ENCODE measurements at places on chromosomes 12 and 14.

GRCh38 chr12:5586201-5586600, 154.3 kb downstream of the NTF3 start:
- no peak for DNase-seq

DNA sequence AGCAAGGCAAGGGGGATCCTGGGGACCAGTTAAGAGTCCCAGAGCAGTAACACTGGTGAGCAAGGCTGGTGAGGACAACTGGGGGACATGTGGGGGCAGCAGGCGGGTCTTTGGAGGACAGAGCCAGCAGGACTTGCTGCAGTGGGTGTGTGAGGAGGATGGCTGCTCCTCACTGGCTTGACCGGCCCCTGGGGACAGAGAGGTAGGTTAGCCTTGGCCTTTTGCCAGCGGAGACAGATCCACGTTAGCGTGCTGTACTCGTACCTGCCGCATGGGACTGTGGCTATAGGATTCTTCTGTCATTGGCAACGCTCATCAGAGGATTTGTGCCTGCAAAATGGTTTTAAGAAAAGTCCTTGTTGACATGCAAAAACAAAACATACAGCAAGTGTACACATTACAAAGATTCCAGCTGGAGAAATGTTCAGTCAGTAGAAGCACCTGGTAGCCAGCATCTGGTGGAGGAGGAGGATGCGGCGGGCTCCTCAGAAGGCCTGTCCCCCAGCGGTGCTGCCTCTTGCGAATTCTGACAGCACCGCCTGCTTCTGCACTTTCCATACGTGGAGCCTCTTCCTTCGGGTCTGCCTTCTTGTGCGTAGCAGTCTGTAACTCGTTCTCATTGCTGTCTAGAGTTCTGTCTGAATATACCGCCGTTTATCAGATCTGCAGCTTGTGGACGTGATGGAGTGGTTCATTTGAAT, 91.3 kb downstream of the EP400 start:
- DNase-seq = no peak

DNA sequence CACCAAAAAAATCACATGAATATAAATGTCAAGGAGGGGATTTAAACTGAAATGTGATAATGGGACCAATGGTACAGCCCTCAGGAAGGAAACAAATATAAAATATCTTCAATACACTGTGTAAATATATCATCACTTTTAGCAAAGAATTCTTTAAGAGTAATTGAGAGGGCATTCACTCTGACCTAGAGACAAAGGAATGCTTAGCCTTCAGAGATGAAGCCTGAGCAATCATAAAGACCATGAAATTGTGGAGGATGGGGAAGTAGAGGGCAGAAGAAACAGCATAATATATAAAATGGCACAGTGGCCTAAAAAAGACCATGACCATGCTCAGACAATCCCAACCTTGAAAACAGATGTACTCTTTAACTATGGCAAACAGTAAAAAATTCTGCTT, 20.4 kb downstream of the YAF2 start:
- DNase-seq = no peak

DNA sequence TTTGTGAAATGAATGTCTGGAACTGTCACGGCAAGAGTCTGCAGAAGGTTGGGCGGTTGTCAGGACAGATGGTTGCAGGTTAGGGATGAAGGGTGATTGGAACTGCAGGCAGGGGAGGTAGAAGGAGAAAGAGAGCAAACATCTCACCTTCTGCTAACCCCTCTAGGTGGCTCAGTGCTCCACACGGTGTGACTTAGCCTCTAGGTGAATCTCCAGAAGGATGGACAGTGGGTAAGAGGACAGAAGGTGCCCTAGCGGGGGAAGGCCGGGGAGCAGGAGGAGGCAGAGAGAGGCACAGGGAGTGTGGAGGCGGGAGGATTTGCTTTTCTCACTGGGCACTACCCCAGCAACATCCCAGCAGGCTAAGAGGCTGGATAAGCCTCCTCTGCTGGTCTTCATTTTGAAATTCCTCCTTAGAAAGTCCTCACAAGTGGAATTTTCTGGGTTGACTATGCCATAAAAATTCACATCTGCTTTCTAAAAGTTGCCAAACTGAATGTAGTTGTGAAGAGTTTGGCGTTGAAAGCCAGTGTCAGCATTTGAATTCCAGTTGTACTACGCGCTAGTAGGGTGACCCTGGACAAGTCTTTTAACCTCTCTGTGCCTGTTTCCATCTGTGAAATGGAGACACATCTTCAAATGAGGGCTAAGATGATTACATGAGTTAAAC, 10.7 kb upstream of the GPR68 start:
- no peak for DNase-seq

DNA sequence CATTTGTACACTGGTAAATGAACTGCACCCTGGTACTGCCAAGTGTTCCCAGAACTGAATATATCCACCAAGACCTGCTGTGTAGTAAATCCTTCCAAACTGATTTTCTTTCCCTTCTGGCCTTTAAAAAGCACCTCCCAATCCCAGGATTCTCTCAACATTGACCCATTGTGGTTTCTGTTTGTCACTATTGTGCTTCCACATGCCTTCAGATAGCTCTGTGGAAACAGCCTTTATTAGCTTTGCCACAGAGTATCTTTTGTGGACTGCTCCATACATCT, 949 bp upstream of the KIF21A start:
- DNase-seq = no peak

DNA sequence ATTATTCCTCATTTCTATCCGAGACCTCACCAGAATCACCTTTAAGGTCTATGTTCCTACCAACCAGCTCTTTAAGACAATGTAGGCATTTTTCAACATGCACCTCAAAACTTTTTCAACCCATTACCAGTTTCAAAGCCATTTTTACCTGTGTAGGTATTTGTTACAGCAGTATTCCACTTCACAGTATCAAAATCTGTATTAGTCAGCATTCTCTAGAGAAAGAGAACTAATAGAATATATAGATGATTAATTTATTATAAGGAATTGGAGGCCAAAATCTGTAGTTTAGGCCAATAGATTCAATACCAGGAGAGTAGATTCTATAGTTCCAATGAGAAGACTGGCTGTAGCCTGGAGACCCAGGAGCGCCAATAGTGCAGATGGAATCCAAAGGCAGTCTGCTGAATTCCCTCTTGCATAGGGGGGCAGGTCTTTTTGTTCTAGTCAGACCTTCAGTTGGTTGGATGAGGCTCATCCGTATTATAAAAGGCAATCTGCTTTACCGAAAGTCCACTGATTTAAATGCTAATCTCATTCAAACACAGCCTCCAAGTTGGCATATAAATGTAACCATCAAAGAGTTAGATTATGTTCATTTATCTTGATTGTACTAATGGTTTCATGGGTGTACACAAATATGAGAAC, 151.6 kb upstream of the SYT1 start:
- DNase-seq = no peak
